Posterior cingulate gyrus (tissue), 11 donors: ENCODE measurements at places on chromosomes 3 and 15.

GRCh38 chr3:187105700-187106099, 33.6 kb downstream of the RPL39L start:
- no peak for DNase-seq

DNA sequence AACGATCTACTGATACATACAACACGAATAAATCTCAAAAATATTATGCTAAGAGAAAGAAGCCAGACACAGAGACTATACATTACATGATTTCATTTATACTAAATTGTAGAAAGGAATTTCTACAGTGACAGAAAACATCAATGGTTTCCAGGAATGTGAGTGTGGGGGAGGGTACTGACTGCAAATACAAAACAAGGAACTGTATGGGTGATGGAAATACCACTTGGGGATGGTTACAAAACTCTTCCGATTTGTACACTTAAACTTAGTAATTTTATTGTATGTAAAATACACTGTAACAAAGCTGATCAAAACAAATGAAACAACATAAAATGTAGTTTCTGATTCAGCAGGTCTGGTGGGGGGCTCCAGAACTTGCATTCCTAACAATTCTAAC, 45.8 kb upstream of the IP6K2 start:
- DNase-seq = no peak

DNA sequence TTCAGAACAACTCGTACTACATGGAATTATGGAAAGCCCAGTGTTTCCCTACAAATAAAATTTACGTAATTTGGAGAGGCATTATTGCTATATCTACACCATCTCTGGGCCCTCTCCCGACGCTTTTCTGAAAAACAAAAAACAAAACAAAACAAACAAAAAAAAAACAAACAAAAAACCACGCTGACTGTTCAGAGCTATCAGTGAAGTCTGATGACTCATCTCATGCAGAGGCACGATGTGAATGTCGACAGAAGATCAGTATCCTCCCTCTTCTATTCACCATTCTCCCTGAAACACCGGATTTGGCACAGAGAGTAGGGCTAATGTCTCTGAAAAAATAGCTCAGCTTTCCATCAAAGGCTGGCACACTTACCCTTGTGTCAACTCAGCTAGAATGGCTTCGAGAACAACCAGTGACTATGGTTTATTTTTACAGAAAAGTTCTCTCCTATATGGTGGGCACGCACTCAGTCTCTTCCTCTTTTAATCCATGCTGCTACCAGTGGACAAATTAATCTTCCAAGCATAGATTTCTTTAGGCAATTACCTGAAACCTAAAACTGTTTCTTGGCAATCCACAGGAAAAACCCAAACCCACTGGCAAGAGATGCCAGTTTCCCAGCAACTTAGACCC, 1.5 kb downstream of the CRBN start:
- no peak for DNase-seq

DNA sequence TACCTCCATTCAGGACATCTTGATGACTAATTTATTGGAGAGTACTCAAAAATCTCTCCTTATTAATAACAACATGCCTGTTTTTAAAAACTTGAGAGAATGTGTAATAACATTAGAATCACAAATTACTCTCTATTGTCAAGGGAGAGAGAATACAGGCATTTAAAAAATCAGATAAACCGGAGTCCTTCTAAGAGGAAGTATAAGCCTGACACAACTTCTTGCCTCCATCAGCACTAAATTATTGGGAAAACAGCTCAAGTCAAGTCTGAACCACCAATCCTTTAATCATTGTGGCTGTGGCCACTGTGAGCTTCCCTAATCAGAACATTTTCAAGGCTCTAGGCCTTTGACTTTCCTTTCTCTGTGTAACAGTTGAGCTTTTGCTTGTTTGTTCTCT, 38.0 kb downstream of the SSR3 start:
- DNase-seq = no peak

- DNase-seq = no peak
Measured at GRCh38 chr3:150238995-150239619, 169.0 kb upstream of the TSC22D2 start.

- DNase-seq = no peak
Measured at GRCh38 chr15:91950631-91951329, 97.3 kb downstream of the SLCO3A1 start.

GRCh38 chr3:14836049-14836468, 17.3 kb downstream of the FGD5 start:
- no peak for DNase-seq

DNA sequence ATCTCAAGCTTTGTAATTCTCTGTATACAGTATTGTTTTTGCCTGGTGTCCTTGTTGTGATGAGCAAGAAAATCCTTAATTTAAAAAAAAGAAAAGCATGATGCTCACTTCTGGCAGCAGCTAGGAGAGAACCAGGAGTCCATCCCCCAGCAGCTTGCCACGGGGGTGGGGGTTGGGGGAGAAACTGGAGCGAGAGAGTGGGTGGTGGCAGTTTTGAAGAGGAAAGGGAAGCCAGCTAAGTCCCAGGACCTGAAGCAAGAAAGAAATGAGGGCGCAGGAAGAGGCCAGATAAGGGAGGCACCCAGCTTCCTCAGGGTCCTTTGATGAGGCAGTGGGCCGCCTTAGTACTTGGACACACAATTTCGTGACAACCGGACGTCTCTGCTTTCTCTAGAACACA, 23.5 kb downstream of the CHAC1 start:
- DNase-seq = peak; percentile 89

DNA sequence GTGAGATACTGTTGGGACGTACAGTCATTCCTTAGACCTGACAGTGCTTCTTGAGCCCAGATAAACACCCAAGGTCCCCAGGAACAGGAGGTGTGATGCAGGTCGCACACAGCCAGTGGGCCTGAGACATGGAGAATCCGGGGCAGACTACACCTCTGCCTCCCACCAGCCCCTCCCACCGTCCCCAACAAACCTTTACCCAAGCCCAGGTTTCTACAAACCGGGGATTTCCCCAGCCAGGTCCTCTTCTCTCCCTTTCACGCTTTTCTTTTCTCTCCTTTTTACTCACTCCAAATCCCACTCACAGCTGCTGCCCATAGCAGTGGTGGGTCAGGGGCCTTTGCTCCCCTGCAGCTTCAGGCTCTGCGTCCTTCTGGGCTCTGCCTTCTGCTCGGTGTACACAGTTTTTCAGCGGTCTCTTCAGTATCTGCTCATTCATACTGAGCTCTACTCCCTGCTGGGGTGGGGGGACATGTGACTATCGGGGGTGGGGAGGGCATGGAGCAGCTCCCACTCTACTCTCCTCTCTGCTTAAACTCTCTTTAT, 4.8 kb upstream of the PCSK6 start:
- no peak for DNase-seq

GRCh38 chr15:31273258-31273941, 53.2 kb upstream of the KLF13 start:
- no peak for DNase-seq

DNA sequence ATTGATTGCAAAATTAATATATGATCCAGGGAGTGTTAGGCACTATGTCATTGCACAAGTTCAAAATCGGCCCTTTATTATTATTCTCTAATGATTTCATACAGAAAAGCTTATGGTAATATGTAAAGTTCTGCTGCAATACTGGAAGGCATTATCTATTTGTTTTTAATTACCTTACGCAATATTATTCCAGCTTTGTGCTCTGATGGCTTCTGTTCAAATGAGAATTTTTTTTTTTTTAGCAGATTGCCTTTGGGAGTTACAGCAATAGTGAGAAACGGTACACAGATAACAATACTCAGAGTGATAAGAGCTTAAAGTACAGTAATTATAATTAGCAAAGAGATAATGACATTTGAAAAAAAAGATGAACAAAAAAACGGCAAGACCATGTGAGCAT, 602.2 kb upstream of the ALCAM start:
- no peak for DNase-seq

DNA sequence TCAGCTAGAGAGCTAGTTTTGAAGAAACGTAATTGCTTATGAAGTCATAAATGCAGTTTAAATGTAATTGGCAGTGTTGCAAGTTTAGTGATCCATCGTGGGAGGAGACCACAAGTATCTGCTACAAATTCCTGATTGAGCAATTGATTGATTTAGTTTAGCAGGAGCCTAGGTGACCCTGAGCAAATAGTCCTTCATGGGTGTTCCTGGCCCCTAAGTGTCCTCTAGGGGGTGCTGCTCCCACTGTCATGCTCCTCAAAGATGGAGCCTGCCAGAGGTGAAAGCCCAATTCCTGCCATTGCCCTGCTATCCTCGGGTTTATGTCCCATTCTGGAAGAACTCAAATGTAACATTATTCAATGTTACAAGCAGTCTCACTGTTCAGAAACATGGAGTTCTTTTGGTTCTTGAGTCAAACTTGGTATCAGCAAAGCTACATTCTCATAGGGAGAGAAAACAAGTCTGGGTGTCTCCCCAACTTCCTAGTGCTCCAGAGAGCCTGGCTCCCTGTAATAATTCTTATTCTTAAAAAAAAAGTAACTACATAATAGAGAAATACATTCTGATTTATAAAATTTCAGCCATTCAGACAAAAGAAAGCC, 29.8 kb upstream of the SENP5 start:
- peak; percentile 37 for DNase-seq

DNA sequence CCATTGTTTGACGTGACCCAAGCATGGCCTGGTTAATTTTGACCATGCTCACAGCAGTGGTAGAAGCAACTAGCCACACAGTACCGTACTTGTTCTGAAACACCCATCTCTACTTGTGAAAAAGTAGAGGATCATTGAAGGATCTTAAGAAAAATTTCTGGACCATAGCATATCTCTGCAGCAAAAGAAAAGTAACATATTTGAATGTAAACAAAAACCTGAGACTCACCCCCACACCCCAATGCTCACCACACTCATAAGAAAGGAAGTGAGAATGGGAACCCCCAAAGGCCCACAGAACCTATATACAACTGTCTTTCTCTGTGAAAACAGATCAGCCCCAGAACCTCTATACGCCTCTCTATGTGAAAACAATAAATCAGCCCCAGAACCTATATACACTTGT, 33.8 kb upstream of the TFRC start:
- DNase-seq = no peak

DNA sequence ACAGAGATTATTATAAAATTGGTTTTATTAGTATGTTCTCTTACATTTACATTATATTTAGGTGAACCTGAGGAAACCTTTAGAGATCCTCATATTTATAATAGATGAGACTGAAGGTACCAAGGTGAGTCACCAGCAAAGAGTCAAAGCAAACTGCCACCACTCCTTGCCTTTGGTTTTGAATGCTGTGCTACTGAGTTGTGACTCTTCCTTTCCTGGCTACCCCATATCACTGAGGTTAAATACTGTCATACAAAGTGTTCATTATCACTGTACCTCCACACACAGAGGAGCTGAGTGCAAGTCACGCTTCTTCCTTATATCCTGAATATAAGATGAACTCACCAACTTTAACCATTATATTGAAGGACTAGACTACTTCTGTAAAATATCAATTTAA, 168.2 kb downstream of the CBLB start:
- no peak for DNase-seq

DNA sequence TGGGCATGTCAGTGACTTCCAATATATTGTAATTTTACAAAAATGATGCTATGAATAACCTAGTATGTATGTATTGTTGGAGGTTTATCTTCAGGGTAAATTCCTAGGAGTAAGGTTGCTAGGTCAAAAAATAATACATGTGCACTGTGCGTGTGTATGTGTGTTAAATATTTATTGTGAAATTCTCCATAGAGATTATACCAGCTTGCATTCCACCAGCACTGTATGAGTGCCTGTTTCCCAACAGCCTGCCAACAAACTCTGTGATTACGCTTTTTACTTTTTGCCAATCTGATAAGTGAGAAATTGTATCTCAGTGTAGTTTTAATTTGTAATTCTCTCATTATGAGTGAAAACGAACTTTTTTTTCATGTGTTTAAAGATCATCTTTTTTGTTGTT, 12.6 kb upstream of the IGF2BP2 start:
- no peak for DNase-seq

- DNase-seq = no peak
Measured at GRCh38 chr15:32709295-32710033, 8.3 kb upstream of the GREM1 start.

GRCh38 chr3:144052275-144052674, 80.7 kb downstream of the DIPK2A start:
- DNase-seq = no peak

GRCh38 chr15:87369269-87369668, 887.3 kb downstream of the NTRK3 start:
- DNase-seq = no peak

GRCh38 chr3:55252921-55253320, 234.2 kb downstream of the WNT5A start:
- no peak for DNase-seq

GRCh38 chr3:96960661-96961330, 146.4 kb downstream of the EPHA6 start:
- no peak for DNase-seq

DNA sequence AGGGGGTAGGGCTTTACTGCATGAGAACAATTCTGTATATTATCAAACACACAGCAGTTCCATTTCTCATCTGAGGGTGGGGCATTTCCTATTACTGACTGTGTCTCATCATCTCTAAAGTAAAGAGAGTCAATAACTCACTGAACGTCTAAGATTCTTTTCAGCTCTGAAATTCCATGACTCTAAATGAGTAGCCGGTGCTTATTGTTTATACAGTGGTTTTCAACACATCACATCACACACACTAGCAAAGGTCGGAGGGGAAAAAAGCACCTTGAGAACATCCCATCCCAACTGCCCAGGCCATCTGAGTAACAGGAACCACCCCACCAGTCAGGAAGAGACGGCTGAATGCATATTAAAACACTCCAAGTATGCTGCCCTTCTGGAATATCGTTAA, 196.0 kb downstream of the SUCLG2 start:
- no peak for DNase-seq

DNA sequence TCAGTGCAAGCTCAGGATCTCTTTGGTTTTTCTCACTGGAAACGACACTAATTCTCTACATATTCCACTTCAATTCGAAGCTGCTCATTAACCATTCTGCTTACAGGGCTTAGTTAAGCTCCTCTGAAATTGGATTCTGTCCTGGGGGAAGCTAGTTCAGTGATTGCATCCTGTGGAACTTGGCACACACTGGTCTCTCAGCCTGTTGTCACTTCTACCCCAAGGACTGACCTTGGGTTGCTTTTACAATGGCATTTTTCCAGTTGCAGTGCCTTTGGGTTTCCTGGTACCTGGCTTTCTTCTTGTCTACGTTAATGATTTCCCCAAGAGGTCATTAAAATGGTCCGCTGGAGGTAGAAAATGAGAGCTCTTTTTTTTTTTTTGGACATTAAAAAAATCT, 33.3 kb upstream of the GABRB3 start:
- DNase-seq = no peak

DNA sequence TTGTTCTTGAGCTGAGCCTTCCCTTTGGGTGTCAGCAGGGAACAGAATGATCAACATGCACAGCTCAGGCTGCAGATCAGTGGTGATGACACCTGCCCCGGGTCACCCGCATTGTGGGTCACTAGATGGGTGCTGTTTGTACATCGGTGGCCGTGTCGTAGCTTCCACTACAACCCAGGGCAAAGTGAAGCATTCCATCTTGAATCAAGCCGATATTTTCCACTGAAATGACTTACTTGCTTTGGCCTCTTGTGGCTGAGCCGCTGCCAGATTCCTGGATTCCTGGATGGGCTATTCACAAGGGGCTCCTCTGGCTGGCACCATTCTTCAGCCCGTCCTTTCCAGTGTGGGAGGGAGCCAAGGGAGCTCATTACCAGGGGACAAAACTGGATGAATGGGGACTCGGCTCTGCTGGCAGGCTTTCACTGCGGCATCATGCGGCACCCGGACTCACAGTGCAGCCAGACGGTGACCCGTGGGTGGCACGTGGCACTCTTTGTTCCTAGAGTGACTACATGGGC, 65.6 kb downstream of the SLCO3A1 start:
- peak; percentile 72 for DNase-seq

- DNase-seq = no peak
Measured at GRCh38 chr3:139322346-139322745, 21.5 kb upstream of the MRPS22 start.

- DNase-seq = peak; percentile 69
Measured at GRCh38 chr15:85743392-85744055, 51.2 kb downstream of the KLHL25 start.
